ENCODE measurements at places on chromosomes 12 and 14.
A peak's percentile ranks its signal among the peaks of the same experiment; 100 is the strongest.

DNA sequence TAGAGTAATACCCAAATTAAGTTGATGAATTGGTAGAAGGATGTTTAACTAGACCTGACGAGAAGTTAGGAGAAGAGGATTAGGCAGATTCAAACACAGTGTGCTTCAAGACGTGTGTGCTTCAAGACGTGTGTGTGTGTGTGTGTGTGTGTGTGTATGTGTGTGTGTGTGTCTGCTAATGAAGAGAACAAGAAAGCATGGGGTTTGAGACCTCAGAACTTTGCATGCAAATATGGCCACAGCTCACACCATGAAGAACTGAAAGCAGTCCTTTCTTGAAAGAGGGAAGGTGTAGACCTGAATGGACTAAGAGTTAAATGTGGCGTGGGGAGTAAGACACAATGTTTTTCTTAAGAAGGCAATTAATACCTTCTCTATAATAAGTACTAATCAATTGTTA is 32.5 kb upstream of the SSPN start:
- DNase-seq: no peak

- DNase-seq: no peak
Measured at GRCh38 chr12:121810833-121811433, 7.1 kb downstream of the SETD1B start.

DNA sequence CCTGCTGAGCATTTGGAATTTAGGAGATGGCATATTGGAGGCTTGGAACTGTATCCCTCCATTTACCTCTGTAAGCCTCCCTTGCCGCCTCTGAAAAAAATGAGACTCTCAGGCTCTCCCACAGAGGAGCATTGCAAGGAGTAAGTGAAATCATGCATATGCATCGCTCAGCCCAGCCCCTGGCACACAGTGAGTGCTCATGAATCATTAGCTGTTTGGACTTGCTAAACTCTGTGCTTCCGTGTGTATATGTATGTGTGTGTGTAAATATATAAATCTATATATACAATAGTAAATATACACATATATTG is 17.1 kb upstream of the TBX3 start:
- DNase-seq: no peak

DNA sequence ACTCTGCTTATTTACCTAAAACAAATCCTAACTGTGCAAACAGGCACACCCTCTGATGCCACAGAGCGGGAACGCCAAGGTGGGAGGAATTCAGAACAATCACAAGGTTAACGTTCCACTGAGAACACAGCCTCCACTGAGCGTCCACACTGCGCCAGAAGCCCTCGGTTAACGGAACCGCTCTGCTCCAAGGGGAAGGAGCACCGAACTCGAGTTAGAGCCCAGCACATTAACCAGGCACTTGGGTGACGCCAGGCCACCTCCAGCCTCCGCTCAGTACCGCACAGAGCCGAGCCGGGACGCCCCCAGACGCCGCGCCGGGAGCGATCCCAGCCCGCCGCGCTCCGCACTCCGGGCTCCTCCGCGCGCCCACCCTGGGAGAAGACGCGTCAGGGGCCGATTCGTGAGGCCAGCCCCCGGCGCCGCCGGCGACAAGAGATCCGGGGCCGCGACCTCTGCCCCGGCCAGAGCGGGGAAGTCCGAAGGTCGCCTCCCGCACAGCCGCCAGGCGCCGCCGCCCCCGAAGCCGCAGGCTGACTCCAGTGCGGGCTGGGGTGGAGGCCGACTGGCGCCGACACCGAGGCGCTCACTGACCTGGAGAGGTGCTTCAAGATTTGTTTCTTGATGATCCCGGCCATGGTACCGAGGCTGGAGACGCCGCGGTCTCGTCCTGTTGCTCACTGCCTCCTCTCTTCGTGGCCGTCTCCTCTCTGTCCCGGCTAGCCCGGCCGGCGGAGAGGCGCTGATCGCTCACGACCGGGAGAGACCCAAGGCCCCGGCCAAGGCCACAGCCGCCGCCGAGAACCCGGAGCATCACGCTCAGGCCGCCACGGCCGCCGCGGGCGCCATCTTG is 450 bp downstream of the BLTP3B start:
- peak; percentile 69 for DNase-seq

DNA sequence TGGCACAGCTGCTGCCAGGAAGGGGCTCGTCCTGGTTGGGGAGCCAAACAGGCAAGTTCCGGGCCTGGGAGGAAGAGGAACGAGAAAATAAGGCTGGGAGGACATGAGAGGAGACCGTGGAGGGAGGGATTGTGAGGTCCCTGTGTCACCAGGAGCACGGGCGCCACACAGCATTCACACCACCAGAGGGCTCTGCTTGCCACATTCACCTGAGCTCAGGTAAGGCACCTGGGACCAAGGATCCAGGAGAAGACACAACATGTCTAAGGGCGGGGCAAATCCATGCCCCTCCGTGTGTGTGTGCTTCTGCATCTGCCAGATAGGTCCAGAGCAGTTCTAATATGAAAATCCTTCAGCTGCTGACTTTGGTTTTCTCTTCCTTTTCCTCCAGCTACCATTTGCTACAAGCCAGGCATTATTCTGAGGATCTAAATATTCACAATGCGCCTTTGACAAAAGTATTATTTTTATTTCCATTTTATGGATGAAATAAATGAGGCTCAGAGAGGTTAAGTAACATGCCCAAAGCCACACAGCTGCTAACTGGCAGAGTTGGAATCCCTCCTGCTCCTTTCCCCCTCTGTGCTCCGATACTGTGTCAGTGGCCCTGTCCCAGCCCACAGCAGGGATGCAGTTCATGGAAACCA is 14.6 kb downstream of the RAPGEF3 start:
- no peak for DNase-seq

DNA sequence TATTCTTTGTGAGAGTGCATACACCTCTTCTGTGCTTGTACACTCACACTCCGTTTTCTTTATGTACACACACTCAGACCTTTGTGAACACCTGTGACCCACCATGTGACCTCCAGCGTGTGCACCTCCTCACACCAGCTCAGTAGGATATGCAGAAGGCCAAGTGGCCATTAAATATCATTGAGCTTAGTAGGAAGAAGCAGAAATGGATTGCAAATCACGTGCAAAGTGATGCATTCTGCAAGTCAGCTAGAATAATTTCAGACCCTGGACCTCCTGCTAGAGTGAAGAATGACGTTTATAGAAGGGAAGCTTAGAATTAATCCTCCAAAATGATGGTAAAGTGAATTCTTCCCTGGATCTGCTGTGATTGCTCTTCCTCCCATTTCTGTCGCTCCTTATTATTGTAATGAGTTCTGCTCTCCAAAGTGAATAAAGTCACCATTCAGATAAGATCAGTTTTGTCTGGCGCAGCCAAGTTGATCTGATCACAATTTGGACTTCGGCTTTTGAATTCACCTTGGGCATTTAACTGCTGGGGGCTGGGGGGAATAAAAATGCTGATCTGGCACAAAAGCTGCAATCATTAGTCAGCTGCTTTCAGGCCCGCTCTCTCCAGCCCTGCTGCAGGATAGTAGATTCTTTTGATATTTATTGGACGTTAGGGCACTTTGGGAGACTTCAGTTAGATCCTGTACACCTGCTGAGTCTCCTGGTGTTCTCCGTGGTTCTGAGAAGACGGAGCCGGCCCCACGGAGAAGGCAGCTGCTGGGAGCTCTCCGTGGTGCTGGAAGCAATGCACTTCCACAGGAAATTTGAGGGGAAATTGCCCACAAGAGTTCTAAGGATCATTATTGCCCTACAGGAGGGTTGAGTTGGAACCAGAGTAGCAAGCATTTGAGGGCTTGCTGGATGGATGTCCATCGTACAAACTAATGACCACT is 12.4 kb upstream of the NRXN3 start:
- DNase-seq: no peak

DNA sequence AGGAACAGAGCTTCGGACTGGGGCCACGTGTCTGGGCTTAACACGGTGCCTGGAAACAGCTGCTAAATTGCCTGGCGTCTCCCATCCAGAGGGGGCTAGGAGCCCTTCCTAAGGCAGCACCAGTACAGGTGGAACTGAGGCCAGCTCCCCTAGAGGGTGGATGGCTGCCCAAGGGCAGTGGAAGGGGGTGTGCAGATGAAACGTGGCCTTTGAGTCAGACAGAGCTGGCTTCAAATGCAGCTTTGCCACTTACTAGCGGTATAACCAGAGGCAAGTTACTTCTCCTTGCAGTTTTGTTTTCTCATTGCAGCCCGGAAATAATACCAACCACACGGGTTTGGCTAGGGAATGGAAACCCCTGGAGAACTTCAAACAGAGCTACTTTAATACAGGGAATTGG is 59.3 kb upstream of the SLC24A4 start:
- DNase-seq: no peak

- DNase-seq: no peak
Measured at GRCh38 chr14:90970167-90970600, 90.3 kb downstream of the RPS6KA5 start.

GRCh38 chr14:67705211-67705610 is 3.5 kb downstream of the RDH12 start:
- DNase-seq: no peak

DNA sequence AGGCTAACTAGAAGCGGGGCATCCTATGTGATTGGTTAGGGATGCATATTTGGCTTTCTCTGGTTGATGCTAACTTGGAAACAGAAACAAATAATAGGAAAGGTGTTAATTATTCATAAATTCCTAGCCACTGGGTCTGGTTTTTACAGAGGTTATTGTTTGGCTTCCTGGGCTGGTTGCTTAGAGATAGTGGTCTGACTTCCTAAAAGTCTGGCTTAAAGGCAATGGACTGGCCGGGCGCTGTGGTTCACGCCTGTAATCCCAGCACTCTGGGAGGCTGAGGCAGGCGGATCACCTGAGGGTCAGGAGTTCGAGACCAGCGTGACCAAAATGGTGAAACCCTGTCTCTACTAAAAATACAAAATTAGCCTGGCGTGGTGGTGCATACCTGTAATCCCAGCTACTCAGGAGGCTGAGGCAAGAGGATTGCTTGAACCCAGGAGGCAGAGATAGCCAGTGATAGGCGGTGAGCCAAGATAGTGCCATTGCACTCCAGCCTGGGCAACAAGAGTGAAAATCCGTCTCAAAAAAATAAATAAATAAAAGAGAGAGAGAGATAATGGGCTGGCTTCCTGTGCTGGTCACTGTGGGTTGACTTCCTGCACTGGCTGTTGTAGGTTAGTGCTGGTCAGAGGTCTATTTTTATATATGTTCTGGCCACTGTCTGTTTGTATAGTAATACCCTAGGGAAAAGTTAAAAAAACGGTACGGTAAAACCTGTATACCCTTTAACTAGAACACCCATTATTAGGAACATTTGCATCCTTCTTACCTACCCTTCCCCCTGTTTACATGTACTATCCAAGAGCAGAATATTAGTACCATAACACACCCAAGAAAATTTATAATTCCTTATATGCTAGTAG is 24.1 kb downstream of the OR6S1 start:
- no peak for DNase-seq

GRCh38 chr12:111166779-111167540 is 201.9 kb downstream of the PHETA1 start:
- no peak for DNase-seq

DNA sequence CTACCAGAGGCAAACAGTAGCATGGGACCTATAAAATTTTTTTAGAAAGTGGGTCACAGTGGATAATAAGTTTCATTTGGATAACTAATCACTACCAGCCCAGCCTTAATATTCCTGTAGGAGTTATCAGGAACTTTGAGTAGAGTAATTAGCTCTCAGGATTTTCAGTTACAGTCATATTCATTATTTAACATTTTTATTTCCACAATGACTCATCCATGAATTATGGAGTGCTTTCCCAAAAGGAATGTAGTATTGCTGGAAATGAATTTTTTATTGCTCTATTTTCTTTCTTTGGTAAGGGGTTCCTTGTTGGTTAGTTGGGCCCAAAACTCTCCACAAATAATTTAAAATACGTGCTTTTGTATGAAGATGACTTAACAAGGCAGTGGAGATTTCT is 53.7 kb downstream of the ERC1 start:
- no peak for DNase-seq

GRCh38 chr14:92040431-92041051 is 682 bp upstream of the TRIP11 start:
- no peak for DNase-seq

GRCh38 chr14:89550821-89551220 is 133.8 kb upstream of the FOXN3 start:
- DNase-seq: no peak

- DNase-seq: no peak
Measured at GRCh38 chr12:109718390-109718789, 4.8 kb downstream of the FAM222A start.

- DNase-seq: no peak
Measured at GRCh38 chr14:34062353-34062973, 111.6 kb upstream of the EGLN3 start.

GRCh38 chr14:74913986-74914573 is 9.0 kb downstream of the RPS6KL1 start:
- DNase-seq: peak; percentile 86

DNA sequence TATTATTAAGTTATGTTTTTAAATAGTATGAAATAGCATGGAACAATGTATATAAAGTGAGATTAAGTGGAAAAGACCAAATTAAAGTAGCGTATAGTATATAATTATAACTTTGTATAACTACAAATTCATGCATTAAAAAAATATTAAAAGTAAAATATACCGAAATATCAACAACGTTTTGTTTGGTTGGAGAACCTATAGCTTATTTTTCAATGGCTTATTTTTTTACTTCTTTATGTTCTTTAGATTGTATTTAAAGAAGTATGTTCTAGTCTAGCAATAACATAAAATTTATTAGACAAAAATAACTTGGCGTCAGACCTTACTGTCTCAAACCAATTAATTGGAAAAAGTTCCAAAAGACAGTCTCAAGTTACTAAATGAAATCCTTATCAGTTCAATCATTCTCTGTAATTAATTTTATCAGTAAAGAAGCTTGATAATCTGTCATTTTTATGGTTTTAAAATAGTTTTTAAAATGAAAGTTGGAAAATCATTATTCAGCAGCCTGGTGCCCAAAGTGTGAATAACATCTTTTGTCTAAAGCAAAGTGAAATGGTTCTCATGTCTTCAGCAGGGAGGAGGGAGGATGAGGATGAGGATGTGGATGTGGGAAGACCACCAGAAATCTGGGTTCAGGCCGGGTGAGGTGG is 46.7 kb downstream of the IRAK3 start:
- DNase-seq: no peak

DNA sequence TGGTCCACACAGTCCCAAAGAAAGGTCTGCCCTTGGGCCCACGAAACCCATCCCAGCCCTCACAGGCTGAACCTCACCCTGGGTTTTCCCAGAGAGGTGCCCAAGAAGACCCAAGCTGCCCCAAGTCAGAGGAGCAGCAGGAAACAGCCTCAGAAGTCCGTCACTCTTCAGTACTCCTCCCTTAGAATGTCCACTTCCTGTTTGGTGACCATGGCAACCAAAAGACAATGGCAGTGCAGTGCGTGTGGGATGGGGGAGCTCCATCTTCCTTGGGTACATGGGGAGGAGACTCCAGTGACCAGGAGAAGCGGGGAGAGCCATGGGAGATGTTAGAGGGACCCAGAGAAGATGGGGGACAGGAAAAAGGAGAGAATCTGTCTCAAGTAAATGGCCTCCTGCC is 11.3 kb downstream of the SELPLG start:
- no peak for DNase-seq

GRCh38 chr14:103719751-103720150 is 4.1 kb downstream of the ZFYVE21 start:
- no peak for DNase-seq

GRCh38 chr12:3061501-3062215 is 15.5 kb upstream of the TSPAN9 start:
- DNase-seq: no peak

GRCh38 chr14:68292441-68293215 is 473.0 kb downstream of the RAD51B start:
- no peak for DNase-seq

GRCh38 chr12:111368291-111368787 is 556 bp downstream of the PHETA1 start:
- no peak for DNase-seq
